Sigmoid colon (tissue), 7 donors: ENCODE measurements at places on chromosomes 16 and 17. TPM values are rescaled to one million over a fixed set of nuclear protein-coding genes. Genes with fewer than 3 reads are reported as not detected.

DNA sequence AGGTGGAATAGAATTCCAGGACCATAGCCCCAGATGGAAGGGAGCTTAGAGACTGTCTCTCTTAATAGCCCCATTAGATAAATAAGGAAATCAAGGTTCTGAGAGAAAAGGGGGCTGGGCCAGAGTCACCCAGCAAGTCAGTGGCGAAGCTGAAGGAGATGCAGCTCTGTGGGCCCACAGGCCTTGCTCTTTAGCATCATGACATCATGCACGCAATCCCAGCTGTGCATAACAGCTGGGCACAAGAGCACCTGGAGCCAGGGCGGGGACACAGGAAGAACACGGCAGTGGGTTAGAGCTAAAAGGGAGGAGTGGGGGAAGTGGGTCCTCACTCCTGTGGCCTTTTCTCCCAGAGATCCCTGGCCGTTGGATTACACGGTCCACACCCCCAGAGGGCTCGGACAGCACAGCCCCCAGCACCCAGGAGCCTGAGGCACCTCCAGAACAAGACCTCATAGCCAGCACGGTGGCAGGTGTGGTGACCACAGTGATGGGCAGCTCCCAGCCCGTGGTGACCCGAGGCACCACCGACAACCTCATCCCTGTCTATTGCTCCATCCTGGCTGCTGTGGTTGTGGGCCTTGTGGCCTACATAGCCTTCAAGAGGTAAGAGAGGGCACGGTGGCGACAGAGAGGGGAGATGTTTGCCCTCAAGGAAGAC lies 15.1 kb downstream of the NGFR start:
- no peak for DNase-seq

DNA sequence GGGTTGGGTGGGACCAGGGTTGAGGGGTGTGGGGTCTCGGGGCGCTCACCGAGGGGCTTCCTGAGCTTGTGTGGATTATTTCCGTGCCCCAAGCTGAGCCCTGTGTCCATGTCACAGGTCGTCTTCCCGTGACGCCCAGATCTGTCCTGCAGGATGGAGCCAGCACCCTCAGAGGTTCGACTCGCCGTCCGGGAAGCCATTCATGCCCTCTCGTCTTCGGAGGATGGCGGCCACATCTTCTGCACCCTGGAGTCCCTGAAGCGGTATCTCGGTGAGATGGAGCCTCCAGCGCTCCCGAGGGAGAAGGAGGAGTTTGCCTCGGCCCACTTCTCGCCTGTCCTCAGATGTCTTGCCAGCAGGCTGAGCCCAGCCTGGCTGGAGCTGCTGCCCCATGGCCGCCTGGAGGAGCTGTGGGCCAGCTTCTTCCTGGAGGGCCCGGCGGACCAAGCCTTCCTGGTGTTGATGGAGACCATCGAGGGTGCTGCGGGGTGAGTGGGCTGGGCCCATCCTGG lies 1.0 kb downstream of the TELO2 start:
- peak; percentile 81 for DNase-seq

- DNase-seq, result no peak
Measured at GRCh38 chr17:49359990-49360795, 1.9 kb downstream of the ZNF652 start.

- DNase-seq, result no peak
Measured at GRCh38 chr16:73858326-73858725, 438.3 kb upstream of the PSMD7 start.

GRCh38 chr17:38701504-38702165 lies 3.4 kb upstream of the MLLT6 start:
- DNase-seq, result no peak

GRCh38 chr16:9091867-9092281 lies 430 bp downstream of the HAPSTR1 start:
- peak; percentile 76 for DNase-seq

GRCh38 chr17:75647061-75647460 lies 13.8 kb downstream of the SMIM5 start:
- peak; percentile 28 for DNase-seq

- DNase-seq, result no peak
Measured at GRCh38 chr17:32102646-32103186, 39.6 kb upstream of the RHOT1 start.

DNA sequence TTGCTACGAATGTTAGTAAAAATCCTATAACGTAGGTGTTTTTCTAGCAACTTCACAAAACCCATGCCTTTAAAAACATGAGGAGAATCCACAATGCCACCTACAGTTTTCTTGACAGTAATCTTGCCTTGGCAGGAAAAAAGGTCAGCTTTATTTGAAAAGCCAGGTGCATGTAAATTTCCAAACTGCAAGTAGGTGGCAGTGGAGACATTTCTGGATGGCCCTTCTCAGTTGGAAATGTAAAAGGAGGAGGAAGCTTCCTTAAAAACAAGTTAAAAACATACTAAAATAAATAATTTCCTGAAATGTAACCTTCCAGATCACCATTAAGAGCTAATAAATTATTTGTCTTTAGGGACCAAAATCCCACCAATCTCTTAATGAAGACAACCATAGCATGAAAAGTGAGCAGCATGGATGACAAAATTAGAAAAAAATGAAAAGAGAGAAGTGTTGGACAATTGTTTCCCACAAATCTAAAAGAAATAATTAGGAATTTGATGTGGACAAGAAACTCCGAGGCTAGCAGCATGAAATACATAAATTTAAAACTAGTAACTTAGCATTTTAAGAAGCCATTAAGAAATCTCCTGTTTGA lies 152.2 kb downstream of the SNX11 start:
- no peak for DNase-seq

GRCh38 chr17:63495491-63495890 lies 18.6 kb downstream of the ACE start:
- no peak for DNase-seq

- DNase-seq, result no peak
Measured at GRCh38 chr17:81697261-81698044, 5.7 kb upstream of the MRPL12 start.

- DNase-seq, result no peak
Measured at GRCh38 chr17:39183045-39183444, 14.4 kb downstream of the CACNB1 start.

DNA sequence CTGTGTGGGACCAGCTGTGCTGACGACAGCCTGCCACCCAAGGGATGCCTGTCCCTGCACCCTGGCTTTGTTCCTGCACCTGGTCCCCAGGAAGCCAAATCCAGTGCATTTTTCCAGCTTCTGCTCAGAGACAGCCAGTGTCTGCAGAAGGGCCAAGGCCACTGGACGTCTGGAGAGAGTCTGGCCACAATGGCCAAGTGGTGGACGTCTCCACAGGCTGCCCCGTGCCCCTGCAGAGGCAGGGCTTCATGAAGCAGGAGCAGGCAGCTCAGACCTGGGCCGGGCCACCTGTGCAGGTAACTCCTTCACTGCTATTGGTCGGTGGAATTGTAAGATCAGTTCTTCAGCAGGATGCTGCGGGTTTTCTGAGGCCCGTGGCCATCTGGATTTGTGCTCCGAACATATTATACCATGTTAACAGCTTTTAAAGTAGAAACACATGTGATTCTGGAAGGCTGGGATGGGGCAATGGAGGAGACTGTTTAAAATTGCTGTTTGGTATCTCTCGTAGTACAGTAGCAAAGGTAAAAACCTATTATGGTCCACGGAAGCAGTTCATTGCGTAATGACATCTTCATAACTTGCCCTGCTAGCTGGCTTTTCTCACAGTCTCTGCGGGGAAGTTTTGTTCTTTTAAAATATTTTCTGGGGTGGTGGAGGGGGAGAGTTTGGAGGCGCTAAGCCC lies 185.3 kb downstream of the CCDC182 start:
- no peak for DNase-seq

DNA sequence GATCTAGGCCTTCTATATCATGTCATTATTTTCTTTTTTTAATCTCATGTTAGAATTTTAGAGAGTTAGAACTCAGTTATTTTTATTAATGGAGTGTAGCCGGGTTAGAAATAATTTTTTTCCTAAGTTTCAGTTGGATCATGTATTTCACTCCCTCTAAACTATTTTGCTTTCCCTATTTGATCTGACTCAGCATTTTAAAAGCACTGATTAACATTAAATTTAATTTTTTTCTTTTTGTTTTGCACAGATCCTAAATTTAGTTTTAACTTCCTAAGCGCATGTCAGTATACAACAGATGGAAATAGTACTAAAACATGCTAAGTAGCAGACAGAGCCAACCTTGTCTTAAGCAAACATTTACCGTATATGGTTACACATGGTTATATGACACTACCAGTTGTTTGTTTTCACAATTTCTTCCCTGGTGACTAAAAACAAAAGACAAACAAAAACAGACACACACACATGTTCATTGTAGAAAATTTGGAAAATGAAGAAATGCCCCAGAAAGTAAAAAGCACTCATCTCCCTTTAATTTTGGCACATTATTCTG lies 33.6 kb upstream of the RAB11FIP4 start:
- no peak for DNase-seq

DNA sequence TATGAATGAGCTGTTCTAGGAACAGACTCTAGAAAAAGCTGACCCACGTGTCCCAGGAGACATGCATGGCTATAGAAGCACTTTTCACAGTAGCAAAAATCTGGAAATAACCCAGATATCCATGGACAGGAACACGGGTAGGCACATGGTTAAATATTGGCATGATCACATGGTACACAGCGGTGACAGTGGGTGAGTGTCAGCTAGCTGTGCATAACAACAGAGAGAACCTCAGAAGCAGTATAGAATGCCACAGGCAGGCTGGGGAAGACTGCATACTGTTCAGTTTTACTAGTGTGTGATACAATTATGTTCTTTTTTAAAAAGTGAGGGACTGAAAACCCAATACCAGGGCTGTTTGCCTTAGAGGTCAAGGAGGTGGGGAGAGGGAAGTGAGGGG lies 31.4 kb downstream of the EPN2 start:
- no peak for DNase-seq

DNA sequence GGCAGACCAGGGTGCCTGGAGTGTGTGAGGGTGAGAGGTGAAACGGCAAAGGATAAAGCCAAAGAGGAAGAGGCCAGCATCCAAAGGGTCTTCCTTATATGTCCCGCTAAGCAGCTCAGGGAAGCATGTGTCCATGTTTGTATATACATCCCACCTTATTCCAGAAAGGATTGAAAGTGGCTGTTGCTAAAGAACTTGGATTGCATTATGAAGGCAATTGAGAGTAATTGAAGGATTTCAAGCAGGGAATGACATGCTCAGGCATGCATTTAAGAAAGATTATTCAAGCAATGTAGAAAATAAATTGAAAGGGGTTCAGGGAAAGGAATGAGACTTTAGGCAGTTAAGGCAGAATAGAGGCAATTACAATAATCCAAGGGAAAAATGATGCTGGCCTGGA lies 237.6 kb upstream of the SOX9 start:
- DNase-seq, result no peak

DNA sequence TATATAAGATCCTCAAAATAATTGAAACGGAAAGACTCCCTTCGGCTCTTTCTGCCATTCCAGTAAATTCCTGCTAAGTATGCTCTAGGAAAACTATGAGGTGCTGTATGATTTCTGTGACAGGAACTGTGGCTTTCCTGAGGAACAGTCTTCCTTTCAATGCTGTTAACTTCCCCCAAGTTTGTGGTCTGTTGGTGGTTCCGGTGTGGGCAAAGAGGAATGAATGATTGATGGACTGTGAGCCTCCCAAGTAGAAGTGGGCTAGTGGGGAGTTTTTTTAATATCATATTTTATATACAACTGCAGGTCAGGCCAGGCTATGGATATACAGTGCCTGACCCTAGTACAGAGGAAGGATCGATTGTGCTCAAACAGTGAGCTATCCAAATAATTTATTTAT lies 560.7 kb upstream of the RBFOX1 start:
- DNase-seq, result no peak

GRCh38 chr16:17439580-17439979 lies 31.2 kb downstream of the XYLT1 start:
- DNase-seq, result no peak

DNA sequence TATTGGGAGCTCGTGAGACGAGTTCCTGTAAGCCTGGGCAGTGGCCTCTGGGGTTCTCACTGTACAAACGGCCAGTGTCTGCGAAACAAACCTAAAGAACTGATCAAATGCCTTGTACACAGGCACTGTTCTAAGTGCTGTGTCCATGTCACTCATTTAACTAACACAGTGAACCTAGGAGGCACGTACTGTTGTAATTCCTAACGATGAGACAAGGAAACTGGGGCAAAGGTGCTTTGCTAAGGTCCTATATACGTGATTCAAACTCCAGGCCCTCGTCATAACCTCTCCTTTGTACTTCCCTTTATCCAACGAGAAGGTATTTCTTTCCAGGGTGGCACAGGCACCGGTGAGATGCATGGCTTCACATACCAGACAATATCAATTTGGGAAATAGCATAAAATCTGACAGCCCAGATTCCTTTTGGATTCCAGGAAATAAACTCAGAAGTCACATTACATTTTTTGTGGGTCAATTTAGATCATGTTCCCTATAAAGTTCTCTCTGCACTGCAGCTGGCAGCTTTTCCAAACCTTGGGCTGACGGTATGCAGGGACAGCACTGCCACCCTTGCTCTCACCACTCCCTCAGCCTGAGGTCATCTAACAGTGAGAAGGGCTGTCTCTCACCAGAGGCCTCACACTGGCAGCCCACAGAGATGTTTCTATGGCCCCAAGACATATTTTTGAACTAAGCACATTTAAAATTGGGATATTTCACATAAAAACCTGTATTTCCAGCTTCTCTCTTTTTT lies 18.3 kb downstream of the GLYR1 start:
- no peak for DNase-seq

DNA sequence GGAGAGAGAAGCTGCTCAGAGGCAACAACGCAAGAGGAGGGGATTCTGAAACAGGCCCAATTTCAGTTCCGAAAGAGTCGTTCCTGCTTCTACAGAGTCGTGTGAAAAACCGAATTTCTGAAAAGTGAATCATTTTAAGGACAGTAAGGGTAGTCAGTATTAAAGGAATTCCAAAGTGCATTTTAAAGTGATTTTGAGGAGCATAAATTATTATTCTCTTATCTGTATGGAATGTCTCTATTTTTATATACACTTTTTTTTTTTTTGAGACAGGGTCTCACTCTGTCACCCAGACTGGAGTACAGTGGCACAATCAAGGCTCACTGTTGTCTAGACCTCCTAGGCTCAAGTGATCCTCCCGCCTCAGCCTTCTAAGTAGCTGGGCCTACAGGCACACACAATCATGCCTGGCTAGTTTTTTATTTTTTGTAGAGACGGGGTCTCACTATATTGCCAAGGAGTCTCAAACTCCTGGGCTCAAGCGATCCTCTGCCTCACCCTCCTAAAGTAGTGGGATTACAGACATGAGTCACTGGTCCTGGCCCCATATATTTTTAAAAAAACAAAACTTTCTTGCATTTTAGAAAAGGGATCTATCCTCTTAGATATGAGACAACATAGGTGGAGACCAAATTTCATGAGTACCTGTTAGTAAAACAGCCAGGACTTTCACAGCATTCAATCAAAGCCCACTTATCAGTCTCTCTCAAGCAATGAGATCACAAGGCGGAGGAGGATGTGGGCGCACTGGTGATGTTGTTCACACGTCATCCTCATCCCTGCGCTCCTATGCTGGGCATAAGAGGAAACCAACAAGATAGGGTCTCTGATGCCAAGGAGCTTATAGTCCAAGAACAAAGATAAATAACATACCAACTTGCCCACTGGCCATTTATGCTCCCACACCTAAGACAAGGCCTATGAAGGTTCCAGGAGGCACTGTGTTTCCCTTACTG lies 53.2 kb downstream of the SMG6 start:
- no peak for DNase-seq

- DNase-seq, result peak; percentile 53
Measured at GRCh38 chr16:86080131-86080875, 181.3 kb downstream of the IRF8 start.

GCGR gene
- 0.33 TPM for total RNA-seq

PKMYT1 gene
- total RNA-seq, result not detected

DLX3 gene
- not detected for total RNA-seq

EXOC3L1 gene
- 2.1 TPM for total RNA-seq

CACNG5 gene
- total RNA-seq, result not detected

ZNF423 gene
- 4.6 TPM for total RNA-seq

TBC1D3I gene
- total RNA-seq, result not detected

KRT13 gene
- 0.55 TPM for total RNA-seq

HS3ST3A1 gene
- total RNA-seq, result 3.5 TPM
